ENCODE measurements at places on chromosomes 12 and 14.

- no peak for DNase-seq
Observed at GRCh38 chr14:93107453-93107852, 8.3 kb downstream of the ITPK1 start.

GRCh38 chr14:94868772-94869072 lies 98.8 kb upstream of the GSC start:
- DNase-seq: no peak

- no peak for DNase-seq
Observed at GRCh38 chr14:32186248-32186647, 15.6 kb upstream of the RNU6-7 start.

DNA sequence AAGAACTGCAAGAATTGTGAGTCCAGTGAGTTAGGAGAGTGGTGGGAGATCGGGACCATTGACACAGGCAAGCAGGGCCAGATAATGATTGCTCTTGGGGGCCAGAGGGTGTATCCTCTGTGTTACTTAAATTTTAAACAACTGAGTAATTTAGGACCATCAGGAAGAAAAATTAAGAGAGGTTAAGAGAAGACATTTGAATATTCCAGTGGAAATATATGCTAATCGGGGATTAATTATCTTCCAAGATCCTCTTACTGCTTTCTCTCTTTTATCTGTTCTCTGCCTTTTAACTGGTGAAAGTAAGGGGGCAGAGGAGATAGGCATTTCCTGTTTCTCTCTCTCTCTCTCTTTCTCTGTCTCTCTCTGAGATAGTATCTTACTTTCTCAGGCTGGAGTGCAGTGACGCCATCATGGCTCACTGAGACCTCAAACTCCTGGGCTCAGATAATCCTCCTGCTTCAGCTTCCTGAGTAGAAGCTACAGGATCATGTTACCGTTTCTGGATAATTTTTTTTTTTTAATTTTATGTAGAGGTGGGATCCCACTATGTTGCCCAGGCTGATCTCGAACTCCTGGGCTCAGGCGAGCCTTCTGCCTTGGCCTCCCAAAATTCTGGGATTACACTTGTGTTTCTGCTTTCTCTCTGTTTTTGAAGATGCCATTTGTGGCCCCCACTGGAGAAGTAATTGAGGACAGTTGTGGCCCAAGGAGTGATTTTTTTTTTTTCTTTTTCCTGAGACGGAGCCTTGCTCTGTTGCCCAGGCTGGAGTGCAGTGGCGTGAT lies 85.1 kb downstream of the DIP2B start:
- DNase-seq: peak; percentile 90

DNA sequence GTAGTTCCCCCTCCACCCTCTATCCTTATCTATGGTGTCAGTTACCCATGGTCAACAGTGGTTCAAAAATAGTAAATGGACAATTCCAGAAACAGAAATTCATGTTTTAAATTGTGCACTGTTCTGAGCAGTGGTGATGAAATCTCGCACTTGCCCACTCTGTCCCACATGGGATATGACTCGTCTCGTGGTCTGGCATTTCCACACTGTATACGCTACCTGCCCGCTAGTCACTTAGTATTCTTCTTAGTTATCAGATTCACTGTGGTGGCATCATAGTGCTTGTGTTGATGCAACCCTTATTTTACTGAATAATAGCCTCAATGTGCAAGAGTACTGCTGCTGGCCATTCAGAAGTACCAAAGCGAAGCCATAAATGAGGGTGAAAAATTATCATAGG lies 507.0 kb downstream of the SNAPC1 start:
- no peak for DNase-seq

Measured in LHCN-M2 (cell line).